ENCODE measurements at places on chromosomes 12 and 14.
A peak's percentile ranks its signal among the peaks of the same experiment; 100 is the strongest.

DNA sequence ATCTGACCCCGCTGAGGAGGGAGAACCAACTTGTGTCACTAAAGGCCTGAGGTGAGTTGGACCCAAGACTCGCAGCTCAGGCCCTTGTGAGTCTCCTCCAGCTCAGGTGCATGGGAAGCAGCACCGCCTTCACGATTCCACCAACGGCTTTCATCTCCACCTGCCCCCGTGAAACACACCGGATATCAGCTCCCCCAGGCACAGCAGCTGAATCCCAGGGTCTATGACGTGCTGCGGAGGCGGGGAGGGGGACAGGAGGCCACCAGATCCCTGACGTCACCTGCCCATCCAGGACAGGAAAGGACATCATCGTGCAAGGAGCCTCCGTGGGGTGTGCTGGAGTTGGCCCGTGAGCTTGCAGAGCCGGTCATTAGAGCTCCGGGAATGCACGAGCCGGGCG is 18.5 kb upstream of the SFSWAP start:
- no peak for DNase-seq

DNA sequence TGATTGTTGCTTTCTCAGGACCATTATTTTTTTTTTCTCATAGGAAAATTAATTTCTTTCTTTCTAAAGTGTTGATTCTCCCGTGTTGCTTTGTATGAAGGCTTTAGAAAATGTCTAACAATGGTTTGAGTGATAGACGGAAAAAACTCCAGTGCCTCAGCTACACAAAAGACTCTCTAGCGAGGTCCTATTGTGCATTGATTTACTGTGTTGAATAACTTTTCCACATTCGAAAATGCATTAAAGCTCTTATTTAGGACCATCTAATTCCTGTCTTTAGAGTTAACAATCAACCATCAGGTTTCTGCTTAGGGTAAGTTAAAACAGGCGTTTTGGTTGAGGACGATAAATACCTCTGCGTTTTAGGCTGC is 99.6 kb downstream of the PTPN11 start:
- no peak for DNase-seq

DNA sequence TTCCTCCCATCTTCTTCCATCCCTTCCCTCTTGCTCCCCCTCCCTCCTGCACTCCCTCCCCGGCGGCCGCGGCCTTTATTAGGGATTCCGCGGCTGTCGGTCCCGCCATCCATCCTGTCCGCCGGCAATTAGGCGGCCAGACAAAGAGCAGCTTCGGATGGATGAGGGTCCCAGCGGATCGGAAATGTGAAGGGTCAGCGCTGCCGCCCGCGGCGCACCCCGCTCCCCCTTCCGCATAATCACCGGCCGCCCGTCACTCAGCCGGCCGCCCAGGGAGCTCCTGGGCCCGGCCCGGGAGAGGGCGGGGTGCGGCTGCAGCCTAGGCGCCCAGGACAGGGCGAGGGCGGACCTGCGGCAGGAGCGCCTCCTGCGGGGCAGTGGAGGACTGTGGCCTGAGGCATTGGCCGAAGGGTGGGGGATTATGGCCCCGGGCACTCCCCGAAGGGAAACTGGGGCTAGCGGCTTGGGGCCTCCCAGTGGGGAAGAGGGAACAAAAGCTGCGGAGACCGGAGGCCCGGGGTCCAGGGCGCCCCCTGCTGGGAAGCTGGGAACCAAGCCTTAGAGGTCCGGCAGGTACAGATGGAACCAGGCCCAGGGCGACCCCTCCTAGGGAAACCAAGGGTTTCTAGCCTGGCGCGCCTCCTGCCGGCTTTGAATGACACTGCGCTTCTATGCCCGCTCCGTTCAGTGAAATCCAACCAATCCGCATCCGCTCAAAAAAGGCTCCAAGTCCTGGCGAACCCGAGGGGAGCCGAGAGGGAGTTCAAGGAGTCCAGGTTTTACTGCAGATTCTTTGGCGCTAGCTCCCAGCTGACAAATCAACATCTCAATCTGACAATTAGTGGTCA is 4.4 kb upstream of the DNAJC22 start:
- peak; percentile 63 for DNase-seq

DNA sequence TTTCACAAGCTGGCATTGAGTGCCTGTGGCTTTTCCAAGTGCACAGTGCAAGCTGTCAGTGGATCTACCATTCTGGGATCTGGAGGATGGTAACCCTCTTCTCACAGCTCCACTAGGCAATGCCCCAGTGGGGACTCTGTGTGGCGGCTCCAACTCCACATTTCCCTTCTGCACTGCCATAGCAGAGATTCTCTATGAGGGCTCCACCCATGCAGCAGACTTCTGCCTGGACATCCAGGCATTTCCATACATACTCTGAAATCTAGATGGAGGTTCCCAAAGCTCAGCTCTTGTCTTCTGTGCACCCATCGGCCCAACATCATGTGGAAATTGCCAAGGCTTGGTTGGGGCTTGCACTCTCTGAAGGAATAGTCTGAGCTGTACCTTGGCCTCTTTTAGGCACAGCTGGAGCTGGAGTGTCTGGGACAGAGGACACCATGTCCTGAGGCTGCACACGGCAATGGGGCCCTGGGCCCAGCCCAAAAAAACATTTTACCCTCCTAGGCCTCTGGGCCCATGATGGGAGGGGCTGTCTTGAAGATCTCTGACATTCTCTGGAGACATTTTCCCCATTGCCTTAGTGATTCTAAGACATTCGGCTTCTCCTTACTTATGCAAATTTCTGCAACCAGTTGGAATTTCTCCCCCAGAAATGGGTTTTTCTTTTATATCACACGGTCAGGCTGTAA is 313.3 kb upstream of the SFSWAP start:
- DNase-seq, result no peak

- no peak for DNase-seq
Measured at GRCh38 chr14:49250109-49250508, 336.1 kb downstream of the RPS29 start.

GRCh38 chr12:76927170-76927784 is 48.5 kb upstream of the CSRP2 start:
- no peak for DNase-seq

DNA sequence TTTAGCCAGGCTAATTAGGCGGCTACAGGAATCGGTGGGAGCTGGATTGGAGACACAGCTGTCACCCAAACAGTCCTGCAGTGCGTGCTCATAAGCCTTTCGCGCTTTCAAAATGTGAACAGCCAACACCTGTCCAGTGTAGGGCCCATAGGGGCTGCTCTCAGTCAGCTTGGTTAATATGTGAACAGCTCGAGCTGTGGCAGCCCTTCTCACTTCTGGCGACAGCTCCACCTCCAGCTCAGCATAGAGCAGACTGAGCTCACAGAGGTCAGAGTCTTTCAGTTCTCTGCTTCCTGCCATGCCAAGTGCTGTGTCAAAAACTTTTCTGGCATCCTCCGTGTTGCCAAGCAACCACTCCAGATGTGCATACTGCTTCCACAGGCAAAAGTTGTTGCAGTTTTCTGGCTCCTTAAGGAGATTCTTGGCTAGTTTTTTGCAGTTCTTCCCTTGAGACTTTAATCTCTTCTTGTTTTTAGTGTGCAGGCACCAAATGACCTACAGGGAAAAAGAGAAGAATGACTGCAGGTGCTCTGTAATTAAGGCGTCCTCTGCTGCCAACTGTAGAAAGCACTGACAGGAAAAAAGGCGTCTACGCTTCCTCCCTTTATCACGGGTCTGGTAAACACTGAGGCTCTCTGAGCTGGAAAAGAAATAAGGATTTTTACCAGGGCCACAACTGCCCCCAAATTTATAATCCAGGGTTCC is 32.5 kb downstream of the PSMC1 start:
- DNase-seq, result no peak

DNA sequence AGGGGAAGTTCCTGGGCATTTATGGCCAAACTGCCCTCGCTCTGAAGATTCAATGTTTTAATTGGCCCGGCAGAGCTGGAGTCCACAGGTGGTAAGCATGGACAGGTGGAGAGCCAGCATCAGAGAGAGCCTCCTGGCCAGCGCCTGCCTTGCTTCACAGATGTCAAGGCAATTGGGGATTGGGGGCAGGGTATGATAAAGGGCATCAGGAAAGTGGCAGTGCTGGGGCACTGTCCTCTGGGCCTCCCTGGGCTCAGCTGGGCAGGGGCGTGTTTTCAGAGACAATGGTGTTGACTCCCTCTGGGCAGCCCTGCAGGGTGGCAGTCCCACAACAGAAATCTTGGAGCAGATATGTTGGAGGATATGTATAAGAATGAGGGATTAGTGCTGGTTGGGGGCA is 237.3 kb downstream of the CACNA1C start:
- DNase-seq, result no peak

DNA sequence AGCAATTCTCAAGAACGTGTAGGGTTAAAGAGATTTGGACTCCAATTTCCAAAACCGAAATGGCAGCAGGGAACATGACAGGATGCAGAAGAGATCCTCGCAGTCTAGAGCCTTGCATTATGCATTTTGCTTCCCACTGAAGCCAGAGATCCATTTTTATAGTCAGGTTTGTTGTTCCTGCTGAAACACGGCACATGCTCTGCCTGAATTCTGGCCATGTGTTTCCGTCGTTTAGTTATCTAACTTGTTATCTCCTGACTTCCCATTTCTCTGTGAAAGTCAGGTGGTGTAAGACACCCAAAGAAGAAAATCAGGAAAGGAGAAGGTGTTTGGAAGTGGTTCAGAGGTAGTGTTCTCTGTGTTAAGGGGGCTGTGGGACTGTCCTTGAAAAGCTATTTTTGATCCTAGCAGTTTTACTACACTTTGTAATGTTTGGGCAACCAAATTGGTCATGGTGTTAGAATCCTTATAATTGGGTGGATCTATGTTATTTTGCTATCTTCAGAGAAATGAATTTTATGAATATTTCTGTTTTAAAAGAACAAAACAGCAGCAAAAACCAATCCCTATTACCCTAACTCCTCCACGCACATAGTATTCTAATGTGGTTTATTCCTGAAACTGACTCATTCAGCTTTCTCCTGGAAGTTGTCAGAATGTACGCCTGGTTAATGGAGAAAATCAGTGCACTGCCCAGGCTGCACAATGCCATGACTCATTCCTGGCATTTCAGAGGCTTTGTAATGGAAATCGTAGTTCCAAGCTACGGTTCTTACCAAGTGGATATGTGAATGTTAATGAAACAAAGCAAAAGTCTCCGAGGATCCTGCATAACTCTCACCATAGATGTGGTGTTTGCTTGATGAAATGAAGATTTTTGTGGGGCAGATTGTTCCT is 110.1 kb downstream of the SAMD4A start:
- DNase-seq, result no peak

GRCh38 chr12:57215668-57216013 is 953 bp upstream of the NXPH4 start:
- no peak for DNase-seq

- no peak for DNase-seq
Measured at GRCh38 chr14:104444159-104445030, 135.2 kb upstream of the C14orf180 start.

- no peak for DNase-seq
Measured at GRCh38 chr12:65823513-65824375, 539 bp upstream of the HMGA2 start.

DNA sequence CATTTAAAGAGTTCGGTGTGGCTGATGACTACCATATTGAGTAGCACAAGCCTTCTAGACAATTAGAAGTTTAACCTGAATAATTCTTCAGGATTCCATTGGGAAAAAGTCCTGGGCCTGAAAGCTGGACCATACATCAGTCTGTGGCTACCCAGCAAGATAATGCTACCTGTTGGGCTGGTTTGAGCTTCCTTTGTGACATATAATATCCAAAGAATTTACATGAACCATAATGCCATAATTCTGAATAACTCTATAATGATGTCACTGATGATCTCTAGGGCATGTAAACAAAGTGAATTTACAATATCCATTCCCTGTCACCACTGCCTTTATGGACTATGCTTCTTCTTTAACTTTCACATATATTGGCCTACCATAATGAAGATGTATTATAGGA is 3.8 kb upstream of the YBX3 start:
- DNase-seq, result no peak

DNA sequence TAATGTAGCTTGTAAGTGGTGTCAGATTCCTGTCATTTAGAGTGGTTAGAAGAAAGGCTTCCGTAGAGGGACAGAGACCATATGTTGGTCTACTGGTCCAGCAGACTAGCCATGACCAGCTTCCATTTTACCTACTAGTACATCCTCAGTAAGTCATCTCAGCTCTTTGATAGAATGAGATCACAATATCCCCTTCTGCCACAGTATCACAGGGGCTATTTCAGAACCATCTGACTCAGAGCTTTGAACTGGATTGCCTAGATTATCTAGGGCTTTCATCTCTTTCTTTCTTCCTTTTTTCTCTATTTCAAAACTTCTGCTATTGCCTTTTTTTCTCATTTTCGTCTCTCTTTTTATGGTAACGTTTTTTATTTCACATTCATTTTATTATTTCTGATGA is 4.7 kb downstream of the ZDHHC17 start:
- DNase-seq, result no peak

- DNase-seq, result no peak
Measured at GRCh38 chr12:56103823-56104108, 593 bp upstream of the PA2G4 start.

GRCh38 chr14:97058074-97058467 is 260.9 kb downstream of the VRK1 start:
- no peak for DNase-seq

DNA sequence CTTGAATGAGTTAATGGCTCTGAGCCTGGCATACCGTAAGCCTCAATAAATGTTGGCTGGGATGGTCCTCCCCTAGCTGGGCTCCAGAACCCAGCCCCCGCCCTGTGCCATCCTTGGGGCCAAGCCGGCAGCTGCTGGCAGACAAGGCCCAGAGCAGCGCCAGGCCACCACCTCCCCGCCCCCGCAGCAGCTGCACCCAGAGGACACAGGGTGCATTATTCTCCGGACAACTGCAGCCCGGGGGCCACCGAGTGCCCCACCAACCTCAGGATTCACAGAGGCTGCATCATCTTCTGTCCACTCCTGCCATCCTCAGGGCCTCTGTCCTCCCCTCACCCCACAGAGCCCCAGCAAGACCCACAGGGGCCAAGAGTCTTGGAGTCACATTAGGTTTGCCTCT is 92.7 kb downstream of the NCOR2 start:
- DNase-seq, result peak; percentile 76

DNA sequence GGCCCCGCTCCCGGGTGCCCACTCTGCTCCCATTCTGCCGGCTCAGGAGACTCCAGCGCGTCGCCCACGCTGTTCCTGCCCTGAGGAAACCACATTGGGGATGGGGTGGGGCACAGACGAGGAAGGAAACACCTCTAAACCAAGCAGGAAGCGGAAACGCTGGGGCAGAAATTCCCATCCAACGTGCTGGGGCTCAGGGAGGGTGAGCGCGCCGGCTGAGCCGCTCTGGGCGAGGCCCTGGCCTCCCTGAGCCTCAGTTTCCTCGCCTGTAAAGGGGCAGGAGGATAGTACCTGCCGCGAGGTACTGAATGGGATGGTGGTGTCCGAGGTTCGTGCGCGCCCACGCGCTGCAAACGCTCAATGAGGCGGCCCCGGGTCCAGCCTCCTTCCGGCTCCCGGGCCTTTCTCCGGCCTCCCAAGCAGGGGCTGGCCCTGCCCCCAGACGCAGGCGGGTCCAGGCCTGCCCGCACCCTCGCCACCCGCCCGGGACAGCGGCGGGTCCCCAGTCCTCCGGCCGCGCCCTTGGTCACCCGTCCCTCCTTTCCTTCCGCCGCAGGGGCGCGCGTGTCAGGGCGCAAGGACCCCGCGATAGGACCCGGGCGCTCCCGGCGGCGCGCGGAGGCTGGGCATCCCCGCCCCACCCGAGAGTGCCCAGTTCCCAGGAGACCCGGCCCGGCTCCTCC is 673 bp downstream of the BEGAIN start:
- DNase-seq, result no peak
